ENCODE measurements at places on chromosomes 4 and X.

- DNase-seq = no peak
Observed at GRCh38 chr4:45442466-45442865, 681.4 kb downstream of the GABRG1 start.

GRCh38 chr4:26822546-26822945, 38.1 kb upstream of the STIM2 start:
- no peak for DNase-seq

DNA sequence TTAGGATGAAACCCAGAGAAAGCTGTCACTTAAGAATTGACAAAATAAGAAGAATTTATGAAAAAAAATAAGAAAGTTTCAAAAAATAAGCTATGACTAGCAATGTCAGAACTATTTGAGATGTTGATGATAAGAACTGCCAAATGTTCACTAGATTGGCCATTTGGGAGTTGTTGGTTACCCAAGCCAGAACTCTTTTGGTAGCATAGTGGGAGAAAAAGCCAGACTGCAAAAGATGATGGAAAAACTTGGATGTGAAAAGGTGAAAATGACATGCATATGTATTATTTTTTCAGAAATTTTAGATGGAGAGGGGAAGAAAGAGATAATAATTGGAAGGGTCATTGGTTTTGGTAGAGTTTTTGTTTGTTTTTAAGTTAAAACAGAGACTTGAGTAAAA, 397.2 kb upstream of the ATOH1 start:
- no peak for DNase-seq

DNA sequence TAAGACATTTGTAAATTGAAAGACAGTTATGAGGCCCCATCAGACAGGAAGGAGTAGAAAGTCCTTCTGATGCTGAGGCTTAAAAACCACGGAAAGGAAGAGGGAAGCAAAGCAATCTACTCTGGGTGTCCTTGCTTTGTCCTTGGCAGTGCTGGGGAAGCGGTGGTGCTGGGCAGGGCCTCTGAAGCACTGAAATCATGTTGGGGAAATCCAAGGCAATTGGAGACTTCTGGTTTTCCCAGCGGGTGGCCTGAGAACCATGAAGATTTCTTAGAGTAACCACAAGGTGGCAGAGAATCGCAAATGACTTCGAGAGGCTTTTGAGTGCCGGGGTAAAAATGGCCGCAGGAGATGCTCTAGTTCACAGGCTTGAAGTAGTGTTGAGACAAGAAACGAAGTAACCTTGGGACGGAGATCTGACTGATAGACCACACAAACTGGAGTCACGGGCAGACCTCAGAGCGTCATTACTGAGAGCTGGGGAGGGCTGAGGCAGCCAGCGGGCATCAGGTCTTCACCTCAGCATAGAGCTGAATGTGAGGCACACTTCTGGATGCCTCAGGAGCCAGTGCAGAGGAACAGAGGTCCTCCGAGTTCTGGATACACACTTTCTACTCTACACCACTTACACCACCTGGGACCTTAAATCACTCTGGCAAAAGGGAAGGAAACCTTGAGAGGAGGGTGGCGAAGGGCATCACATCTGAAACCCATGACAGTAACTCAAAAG, 130.7 kb upstream of the GPRIN3 start:
- peak; percentile 40 for DNase-seq

DNA sequence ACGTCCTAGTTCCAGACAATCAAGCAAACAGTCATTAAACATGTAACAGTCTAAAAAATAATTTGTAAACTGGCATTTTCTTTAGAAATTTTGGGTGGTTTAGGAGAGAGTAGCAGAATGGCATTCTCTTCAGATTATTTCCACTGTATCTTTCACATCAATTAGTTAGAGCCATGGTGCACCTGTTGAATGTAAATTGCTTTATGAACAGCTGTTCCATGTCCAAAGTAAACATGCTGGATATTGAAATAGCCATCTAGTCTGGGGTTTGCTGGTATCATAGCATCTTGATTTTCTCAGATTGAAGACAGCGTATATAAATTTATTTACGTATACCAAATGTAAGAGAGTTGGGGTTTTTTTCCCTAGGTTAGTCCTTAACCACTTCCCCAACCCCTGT, 143.6 kb downstream of the RCHY1 start:
- DNase-seq = no peak

- DNase-seq = no peak
Observed at GRCh38 chr4:10526429-10527222, 69.4 kb upstream of the ZNF518B start.

DNA sequence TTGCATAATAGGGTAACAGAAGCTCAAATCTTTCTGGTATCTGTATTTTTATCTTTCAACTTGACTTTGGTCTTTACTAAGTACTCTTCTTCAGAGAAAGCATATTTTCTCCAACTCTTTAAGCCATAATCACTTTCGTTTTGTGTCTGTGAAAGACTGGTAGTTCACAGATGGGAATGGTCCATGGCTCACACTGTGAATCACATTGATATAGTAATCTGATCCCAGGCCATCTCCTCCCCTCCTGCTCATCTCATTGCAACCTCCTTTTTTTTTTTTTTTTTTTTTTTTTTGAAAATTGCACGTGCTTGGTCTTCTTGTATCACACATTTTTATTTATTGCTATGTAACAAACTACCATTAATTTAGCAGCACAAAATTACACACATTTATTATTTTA, 694.5 kb upstream of the SLIT2 start:
- DNase-seq = peak; percentile 8

- peak; percentile 9 for DNase-seq
Observed at GRCh38 chrX:124504111-124504983, 158.0 kb downstream of the SH2D1A start.

DNA sequence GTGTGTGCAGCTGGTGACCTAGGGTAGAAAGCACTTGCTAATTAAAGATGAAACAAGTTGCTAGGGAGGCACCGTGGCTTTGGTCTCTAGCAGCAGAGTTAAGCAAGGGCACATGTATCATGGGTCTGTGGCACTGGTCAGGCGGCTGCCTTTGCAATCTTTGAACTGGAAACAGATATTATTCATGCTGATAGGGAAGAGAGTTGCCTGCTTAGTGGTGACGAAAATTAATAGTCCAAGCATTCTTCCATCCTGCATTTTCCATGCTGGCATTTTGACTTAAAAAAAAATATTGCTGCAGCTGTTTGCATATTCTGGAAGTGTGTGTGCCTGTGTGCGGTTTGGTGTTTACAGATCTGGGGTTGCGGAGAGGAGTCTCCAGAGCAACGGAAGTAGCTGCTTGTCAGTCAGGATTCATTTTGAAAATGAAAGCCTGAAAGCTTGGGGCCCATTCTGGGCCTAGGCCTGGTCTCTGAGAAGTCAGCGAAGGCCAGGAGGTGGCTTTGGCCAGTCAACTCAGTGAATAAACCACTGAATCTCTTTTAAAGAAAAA, 2.3 kb upstream of the SOWAHD start:
- no peak for DNase-seq

DNA sequence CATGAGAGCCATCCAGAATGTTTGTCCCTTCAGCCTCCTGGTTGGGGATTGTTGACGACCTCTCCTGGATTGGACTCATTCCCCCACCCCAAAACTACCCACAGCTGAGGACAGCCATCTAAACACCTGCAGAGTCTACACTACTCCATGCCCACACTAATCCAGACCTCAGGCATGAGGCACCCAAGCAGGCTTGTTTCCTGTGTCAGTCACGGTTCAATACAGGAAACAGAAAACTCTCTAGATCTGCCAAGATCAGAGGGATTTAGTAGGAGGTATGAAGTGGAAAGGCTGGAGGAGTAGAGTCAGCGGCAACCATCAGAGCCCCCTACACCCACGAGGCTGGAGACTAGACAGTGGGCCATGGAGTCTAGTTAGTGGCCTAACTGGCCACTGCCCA, 37.7 kb downstream of the HAND2 start:
- DNase-seq = no peak

DNA sequence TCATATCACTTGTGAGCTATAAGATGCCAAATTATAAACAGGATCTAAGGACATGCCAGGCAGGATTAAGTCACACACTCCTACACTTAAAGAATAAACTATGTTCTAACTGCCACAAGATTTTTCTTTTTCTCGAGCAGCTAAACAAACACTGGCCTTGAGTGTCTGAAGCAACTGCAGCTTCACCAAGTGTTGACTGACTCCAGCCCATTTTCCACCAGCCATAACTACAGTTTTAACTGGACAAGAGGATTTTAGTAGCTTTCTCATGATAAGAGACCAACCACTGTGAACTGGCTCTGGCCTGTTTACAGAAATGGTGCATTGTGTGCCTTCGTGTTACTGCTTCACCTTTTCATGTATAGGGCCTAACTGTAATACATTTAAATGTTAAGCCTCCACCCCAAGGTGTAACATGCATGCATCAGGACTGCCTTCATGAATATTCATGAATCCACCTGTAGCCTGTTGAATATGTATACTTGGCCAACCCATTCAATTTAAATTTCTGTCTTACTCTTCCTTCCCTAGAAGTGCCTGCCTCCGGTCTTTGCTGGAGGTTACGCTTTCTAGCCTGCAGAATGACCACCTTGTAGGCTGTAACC, 10.8 kb downstream of the UCP1 start:
- no peak for DNase-seq

DNA sequence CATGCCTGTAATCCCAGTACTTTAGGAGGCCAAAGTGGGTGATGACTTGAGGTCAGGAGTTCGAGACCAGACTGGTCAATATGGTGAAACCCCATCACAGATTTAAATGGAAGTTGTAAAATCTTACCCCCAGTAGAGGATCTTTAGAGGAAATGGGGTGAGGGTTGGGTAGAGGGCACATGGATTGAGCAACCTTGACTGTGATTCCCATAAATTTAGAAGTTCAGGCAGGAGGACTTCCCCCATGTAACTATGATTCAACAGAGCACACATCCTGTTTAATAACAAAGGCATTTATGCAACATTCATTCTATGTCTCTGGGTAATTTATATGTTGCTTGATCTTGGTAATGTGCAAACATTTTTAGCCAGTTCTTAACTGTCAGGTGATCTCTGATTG, 143.1 kb downstream of the RBM47 start:
- peak; percentile 15 for DNase-seq

GRCh38 chr4:8185930-8186329, 13.2 kb upstream of the SH3TC1 start:
- no peak for DNase-seq

GRCh38 chrX:24890677-24891076, 125.1 kb downstream of the ARX start:
- no peak for DNase-seq

- peak; percentile 89 for DNase-seq
Observed at GRCh38 chr4:56757821-56758411, 63.6 kb downstream of the SPINK2 start.

- peak; percentile 26 for DNase-seq
Observed at GRCh38 chr4:145320294-145320693, 139.9 kb upstream of the OTUD4 start.

DNA sequence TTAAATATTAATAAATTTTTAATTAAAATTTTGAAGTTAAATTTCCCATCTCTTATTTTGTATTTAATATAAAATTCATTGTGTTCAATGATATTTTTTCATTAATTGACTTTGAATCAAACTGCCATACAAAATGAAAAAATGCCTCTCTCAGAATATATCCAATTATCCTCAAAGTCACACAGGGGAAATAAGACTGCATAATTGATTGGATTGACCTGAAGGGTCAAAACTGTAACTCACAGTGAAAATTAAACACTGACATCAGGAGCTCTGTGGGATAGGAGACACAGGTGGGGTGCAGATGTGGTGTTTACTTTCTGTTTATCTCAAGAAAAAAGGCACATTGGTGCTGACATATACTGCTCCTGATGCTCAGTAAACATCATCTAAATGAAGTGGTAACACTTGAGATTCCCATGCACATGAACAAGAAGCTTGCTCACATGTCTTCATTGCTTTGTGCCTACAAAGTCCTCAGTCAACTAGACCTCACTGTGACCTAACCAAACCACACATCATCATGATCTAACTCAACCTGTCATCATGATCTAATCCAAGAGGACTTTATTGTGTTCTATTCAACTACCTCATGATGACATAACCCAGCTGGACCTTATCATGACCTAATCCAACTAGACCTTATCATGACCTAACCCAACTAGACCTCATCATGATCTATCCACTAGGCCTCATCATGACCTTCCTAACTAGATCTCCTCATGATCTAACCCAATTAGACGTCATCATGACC, 83.7 kb downstream of the DHRSX start:
- no peak for DNase-seq

GRCh38 chr4:188082796-188083195, 26.6 kb downstream of the TRIML2 start:
- no peak for DNase-seq

- DNase-seq = no peak
Observed at GRCh38 chr4:7581477-7581876, 146.7 kb upstream of the PSAPL1 start.

- DNase-seq = peak; percentile 92
Observed at GRCh38 chr4:3729188-3729881, 36.9 kb upstream of the ADRA2C start.

GRCh38 chrX:20029728-20030127, 38.9 kb upstream of the BCLAF3 start:
- DNase-seq = no peak

GRCh38 chr4:80155316-80155982, 41.9 kb upstream of the PRDM8 start:
- no peak for DNase-seq

GRCh38 chr4:96955226-96955625, 1115.3 kb downstream of the PDHA2 start:
- no peak for DNase-seq

DNA sequence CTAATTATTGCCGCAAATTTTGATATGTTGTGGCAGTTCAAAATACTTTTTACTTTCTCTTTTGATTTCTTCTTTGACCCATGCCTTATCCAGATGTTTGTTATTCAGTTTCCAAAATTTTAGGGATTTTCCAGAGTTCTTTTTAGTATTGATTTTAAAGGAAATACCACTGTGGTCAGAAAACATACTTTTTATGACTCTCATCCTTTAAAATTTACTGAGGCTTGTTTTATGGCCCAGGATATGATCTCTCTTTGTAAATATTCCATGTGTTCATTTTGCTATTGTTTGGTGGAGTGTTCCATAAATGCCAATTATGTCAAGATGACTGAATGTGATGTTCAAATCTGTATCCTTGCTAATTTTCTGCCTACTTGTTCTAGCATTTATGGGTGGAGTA, 272.3 kb upstream of the DIPK2B start:
- DNase-seq = peak; percentile 13

DNA sequence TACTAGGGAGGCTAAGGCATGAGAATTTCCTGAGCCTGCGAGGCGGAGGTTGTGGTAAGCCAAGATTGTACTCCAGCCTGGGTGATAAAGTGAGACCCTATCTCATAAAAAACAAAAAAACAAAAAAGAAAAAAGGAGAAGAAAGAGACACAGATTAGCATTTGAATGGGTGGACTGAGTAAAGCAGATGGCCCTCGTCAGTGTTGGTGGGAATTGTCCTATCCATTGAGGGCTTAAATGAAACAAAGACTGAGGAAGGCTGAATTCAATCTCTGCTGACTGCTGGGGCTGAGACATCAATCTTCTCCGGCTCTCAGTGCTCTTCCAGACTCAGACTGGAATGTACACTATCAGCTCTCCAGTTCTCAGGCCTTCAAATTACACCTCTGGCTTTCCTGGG, 136.8 kb downstream of the SLC7A11 start:
- no peak for DNase-seq

DNA sequence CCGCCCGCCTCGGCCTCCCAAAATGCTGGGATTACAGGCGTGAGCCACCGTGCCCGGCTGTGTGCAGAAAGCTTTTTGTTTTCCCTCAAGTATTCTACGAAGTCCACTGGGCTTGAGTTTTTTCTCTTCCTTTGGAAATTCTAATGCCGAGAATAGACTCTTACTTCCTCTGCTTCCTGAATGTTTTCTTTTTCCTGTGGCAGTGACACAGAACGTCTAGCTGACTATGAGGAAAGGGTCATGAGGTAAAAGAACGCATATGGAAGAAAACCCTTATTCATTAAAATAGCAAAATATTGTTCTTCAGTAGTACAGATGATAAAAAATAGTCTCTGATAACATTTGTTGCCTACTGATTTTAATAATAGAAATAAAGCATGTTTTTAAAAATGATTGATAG, 4.9 kb upstream of the SLC25A4 start:
- no peak for DNase-seq

All from AG20443 (cell line).